Activated CD8-positive, alpha-beta memory T cell treated with anti-CD3 and anti-CD28 coated beads, Interleukin-2, amount 10 ng/mL, durations not matched to agents 7 days and 5 days (primary cell): ENCODE measurements at places on chromosomes 6 and 20. TPM values are rescaled to one million over a fixed set of nuclear protein-coding genes. Genes with fewer than 3 reads are reported as not detected.
A peak's percentile ranks its signal among the peaks of the same experiment; 100 is the strongest.

GRCh38 chr6:57069920-57070331, 20.1 kb upstream of the ZNF451 start:
- no peak overlapping the region for H3K27ac ChIP-seq
- no peak overlapping the region for H3K4me3 ChIP-seq
- no peaks in the 10 kb centered on the region for H3K27me3 ChIP-seq
- no peak for DNase-seq

GRCh38 chr20:64220891-64221527, 34.5 kb upstream of the PCMTD2 start:
- no peak overlapping the region for H3K27ac ChIP-seq
- peaks cover 2% of the 10 kb centered on the region for H3K4me1 ChIP-seq
- H3K27me3 ChIP-seq: no peaks in the 10 kb centered on the region
- no peak overlapping the region for H3K4me3 ChIP-seq
- no peaks in the 10 kb centered on the region for H3K36me3 ChIP-seq

- H3K27me3 ChIP-seq: no peaks in the 10 kb centered on the region
- DNase-seq: no peak
- peaks cover 25% of the 10 kb centered on the region for H3K4me1 ChIP-seq
- H3K36me3 ChIP-seq: peaks cover 23% of the 10 kb centered on the region
- no peak overlapping the region for H3K4me3 ChIP-seq
These were observed 50.0 kb downstream of the PHF20 start for GRCh38 chr20:35821807-35822242.

GRCh38 chr20:2700913-2701620, 8.5 kb downstream of the EBF4 start:
- H3K4me1 ChIP-seq: peaks cover 2% of the 10 kb centered on the region
- H3K27ac ChIP-seq: no peak overlapping the region
- DNase-seq: no peak
- H3K27me3 ChIP-seq: peaks cover 17% of the 10 kb centered on the region
- no peaks in the 10 kb centered on the region for H3K36me3 ChIP-seq

DNA sequence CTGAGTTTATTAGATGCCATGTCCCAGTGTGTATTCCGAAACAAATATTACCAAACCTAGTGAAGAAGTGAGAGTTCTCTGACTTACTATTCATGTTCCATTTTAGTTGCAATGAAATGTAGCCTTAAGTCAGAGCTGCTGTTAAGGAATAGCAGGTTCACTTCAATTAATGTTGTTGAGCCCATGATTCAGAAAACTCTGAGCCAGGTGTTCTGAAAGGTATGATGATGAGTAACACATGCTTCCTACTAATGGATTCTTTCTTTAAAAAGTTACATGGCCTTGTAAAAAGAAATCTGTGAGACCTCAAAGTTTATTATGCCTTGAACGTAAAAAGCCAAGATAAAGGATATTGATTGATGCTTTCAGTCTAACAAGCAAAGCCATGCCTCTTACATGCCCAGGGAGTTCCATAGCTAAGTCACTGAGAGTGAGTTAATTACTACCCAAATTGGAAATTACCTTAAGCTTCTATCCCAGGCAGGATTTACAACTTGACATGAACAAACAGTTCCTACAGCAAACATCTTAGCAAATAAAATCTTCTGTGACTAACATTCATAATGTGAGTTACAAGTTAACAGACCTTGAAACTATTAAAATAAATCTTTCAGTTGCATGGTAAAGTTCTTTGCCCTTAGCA, 122.9 kb downstream of the AKAP7 start:
- no peak for DNase-seq
- H3K27ac ChIP-seq: no peak overlapping the region
- H3K4me1 ChIP-seq: no peaks in the 10 kb centered on the region
- H3K4me3 ChIP-seq: no peak overlapping the region
- H3K27me3 ChIP-seq: no peaks in the 10 kb centered on the region

DNA sequence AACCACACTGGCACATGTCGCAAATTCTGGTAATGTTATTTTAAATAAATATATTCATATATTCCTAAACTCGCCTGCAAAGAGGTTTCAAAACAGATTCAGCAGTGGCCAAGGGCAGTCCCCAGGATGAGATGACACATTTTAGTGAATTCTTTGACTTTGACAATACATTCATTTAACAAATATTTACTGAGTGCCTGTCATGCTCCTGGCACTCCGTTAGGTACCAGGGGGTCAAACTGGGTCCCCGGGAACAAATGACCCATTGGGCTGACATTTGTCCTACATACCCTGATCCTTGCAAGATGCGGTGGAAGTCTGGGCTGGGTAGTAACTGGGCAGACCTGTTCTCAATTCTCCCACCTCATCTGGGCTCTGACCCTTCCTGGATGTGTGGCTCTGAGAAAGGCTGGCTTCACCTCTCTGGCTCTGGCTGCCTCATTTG, 74.9 kb downstream of the FYN start:
- no peak overlapping the region for H3K4me3 ChIP-seq
- no peak for DNase-seq
- peak overlapping the region; percentile 33 for H3K27ac ChIP-seq
- H3K4me1 ChIP-seq: peaks cover 82% of the 10 kb centered on the region
- peaks cover 32% of the 10 kb centered on the region for H3K36me3 ChIP-seq
- H3K27me3 ChIP-seq: no peaks in the 10 kb centered on the region

- H3K27ac ChIP-seq: no peak overlapping the region
- no peak overlapping the region for H3K4me3 ChIP-seq
- H3K36me3 ChIP-seq: peaks cover 2% of the 10 kb centered on the region
- peaks cover 15% of the 10 kb centered on the region for H3K4me1 ChIP-seq
These were observed 20.2 kb downstream of the MYLK4 start for GRCh38 chr6:2730353-2731107.

GRCh38 chr6:24451581-24452388, 37.6 kb downstream of the GPLD1 start:
- no peak overlapping the region for H3K27ac ChIP-seq
- no peaks in the 10 kb centered on the region for H3K27me3 ChIP-seq
- H3K4me1 ChIP-seq: no peaks in the 10 kb centered on the region

- peak; percentile 36 for DNase-seq
- H3K36me3 ChIP-seq: no peaks in the 10 kb centered on the region
- H3K4me1 ChIP-seq: peaks cover 32% of the 10 kb centered on the region
- H3K4me3 ChIP-seq: no peak overlapping the region
- H3K27ac ChIP-seq: no peak overlapping the region
These were observed 30.4 kb downstream of the BFSP1 start for GRCh38 chr20:17500826-17501225.

GRCh38 chr6:156279261-156279969, 497.8 kb upstream of the ARID1B start:
- no peak overlapping the region for H3K4me3 ChIP-seq
- H3K27me3 ChIP-seq: no peaks in the 10 kb centered on the region
- no peaks in the 10 kb centered on the region for H3K4me1 ChIP-seq
- no peak for DNase-seq

DNA sequence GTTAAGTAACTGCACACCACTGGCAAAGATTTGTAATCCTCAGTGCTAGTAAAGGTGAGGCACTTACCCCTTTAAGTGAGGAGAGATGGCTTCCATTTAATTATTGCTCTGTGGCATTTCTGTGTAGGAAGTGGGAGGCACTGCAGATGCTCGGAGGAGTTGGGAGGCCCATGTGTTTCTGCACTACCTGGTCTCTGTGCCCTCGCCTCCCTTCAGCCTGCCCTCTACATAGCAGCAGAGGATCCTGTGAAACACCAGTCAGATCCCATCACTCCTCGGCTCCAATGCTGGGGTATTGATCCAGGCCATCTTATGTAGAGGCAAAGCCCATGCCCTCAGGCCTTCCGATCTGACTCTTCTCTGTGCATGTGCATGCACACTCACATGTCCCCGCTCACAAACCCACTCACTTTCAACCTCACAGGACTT, 67.0 kb downstream of the SLX4IP start:
- peak overlapping the region; percentile 90 for H3K27ac ChIP-seq
- H3K4me3 ChIP-seq: peak overlapping the region; percentile 71
- no peaks in the 10 kb centered on the region for H3K27me3 ChIP-seq
- H3K4me1 ChIP-seq: peaks cover 50% of the 10 kb centered on the region
- H3K36me3 ChIP-seq: no peaks in the 10 kb centered on the region

DNA sequence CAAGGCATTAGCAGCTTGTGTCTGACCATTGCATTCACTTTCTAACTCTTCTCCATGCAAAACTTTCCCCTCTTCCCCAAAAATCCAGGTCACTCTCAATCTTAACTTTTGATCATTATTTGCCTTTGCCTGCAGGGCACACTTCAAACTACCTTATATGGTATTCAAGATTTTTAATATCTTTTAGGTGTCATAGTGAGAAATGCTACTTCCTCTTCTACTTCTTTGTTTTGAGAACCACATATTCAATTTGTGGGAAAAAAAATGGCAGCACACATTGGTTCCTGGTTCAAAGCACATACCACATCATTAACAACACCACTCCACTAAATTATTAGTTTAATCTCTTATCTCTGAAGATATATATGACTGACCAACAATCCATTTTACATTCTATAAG, 1267.0 kb upstream of the CITED2 start:
- no peaks in the 10 kb centered on the region for H3K27me3 ChIP-seq
- no peak overlapping the region for H3K4me3 ChIP-seq
- H3K36me3 ChIP-seq: no peaks in the 10 kb centered on the region
- no peak for DNase-seq

DNA sequence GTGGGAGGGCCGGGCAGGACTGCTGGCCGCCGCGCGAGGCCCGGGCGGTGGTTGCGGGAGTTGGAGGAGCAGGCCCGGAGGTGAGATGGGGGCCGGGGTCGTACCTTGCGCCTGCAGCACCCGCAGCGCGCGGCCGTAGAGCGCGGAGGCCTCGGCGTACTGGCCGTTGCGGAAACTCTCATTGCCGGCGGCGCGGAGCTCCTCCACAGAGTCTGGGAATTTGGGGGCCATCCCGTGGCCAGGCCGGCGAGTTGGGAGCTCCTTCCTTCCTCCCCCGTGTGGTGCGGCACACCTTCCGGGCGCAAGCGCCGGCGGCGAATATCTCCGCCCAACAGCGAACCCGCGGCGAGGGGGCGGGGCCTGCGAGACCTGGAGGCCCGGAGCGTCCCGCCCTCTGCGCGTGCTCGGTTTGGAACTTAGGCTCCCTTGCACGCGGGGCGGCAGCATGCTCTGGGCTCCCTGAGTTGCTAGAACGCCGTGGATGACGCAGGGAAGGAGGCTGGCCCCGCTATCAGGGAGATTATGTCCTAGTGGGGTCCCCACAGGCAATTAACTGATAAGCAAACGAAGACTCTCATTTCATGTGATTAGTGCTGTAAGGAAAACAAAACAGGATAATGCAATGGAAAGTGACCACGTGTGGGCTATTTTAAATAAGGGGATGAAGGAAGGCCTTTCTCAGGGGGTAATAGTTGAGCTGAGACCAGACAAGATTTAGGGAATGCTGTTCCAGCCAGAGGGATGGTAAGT, at the start of gene TOMM34:
TSS of gene TOMM34 (minus strand) at position 295 of the 750 bp plus-strand sequence. CDS start at position 231, 64 bp downstream.
- no peaks in the 10 kb centered on the region for H3K27me3 ChIP-seq
- H3K4me3 ChIP-seq: peak within 1 kb of the TSS; percentile 85
- H3K4me1 ChIP-seq: peaks cover 71% of the 10 kb centered on the region
- peaks cover 29% of the 10 kb centered on the region for H3K36me3 ChIP-seq
- H3K27ac ChIP-seq: peak within 1 kb of the TSS; percentile 95

DNA sequence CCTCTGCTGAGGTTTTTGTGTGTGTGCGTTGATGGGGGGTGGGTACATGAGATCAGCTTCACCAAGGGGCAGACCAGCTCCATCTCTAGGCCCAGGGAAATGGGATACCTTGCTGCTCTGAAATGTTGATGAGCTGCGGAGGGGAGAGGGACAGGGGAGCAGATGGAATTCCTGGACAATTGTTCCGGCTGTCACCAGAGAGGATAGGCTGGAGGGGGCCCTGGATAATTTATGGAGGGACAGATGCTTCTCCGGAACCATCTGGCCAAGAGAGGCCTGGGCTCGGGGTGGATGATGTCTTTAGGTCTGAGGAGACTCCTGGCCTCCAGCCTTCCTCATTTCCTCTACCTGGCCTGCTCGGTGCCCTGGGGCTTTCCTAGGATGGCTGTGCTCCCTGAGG, 1.9 kb upstream of the TJAP1 start:
- peaks cover 10% of the 10 kb centered on the region for H3K27me3 ChIP-seq
- no peaks in the 10 kb centered on the region for H3K36me3 ChIP-seq
- DNase-seq: no peak
- peaks cover 31% of the 10 kb centered on the region for H3K4me1 ChIP-seq
- no peak overlapping the region for H3K27ac ChIP-seq

- peaks cover 57% of the 10 kb centered on the region for H3K4me1 ChIP-seq
- H3K27ac ChIP-seq: peak overlapping the region; percentile 100
- peaks cover 69% of the 10 kb centered on the region for H3K36me3 ChIP-seq
- H3K4me3 ChIP-seq: peak overlapping the region; percentile 97
- DNase-seq: peak; percentile 94
These were observed 2.2 kb downstream of the PPP1R10 start for GRCh38 chr6:30614843-30615218.

GRCh38 chr20:3239026-3239866, at the start of gene SLC4A11:
Gene SLC4A11 (minus strand): TSS chr20:3239190. CDS start chr20:3239137, 53 bp downstream.
- H3K27ac ChIP-seq: peak within 1 kb of the TSS; percentile 4
- H3K36me3 ChIP-seq: peaks cover 2% of the 10 kb centered on the region
- DNase-seq: peak; percentile 60
- peaks cover 50% of the 10 kb centered on the region for H3K27me3 ChIP-seq
- H3K4me1 ChIP-seq: peaks cover 13% of the 10 kb centered on the region

DNA sequence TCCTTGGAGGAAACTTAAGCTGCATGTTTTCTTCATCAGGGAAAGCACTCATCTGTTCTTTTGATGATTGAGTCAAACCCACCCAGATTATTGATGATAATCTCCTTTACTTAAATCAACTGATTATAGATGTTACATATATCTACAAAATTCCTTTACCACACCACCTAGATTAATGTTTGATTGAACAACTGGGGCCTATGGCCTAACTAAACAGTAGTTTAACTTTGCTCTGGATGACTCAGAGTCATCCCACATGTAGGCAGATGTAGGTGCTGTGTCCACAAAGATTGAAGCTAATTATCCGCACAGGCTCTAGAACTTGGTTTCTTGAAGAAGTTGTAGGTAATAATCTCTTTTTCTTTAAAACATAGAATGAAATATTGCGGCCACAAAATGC, 42.2 kb downstream of the PKIB start:
- no peak overlapping the region for H3K27ac ChIP-seq
- H3K36me3 ChIP-seq: no peaks in the 10 kb centered on the region
- H3K27me3 ChIP-seq: no peaks in the 10 kb centered on the region
- no peak for DNase-seq

GRCh38 chr20:22582386-22582963, 1.9 kb downstream of the FOXA2 start:
- peaks cover 77% of the 10 kb centered on the region for H3K27me3 ChIP-seq
- peak overlapping the region; percentile 40 for H3K27ac ChIP-seq
- H3K4me1 ChIP-seq: no peaks in the 10 kb centered on the region
- H3K4me3 ChIP-seq: no peak overlapping the region
- peaks cover 11% of the 10 kb centered on the region for H3K36me3 ChIP-seq

GRCh38 chr6:19086480-19086879, 699.3 kb downstream of the RNF144B start:
- no peak overlapping the region for H3K27ac ChIP-seq
- no peak overlapping the region for H3K4me3 ChIP-seq
- no peaks in the 10 kb centered on the region for H3K27me3 ChIP-seq
- DNase-seq: no peak
- H3K36me3 ChIP-seq: no peaks in the 10 kb centered on the region

- H3K4me3 ChIP-seq: no peak overlapping the region
- H3K27me3 ChIP-seq: peaks cover 48% of the 10 kb centered on the region
- no peak overlapping the region for H3K27ac ChIP-seq
- H3K4me1 ChIP-seq: peaks cover 6% of the 10 kb centered on the region
- peak; percentile 5 for DNase-seq
These were observed 147.2 kb upstream of the RPS6KA2 start for GRCh38 chr6:166774292-166774691.

GRCh38 chr6:132715204-132715603, 1.3 kb upstream of the VNN1 start:
- H3K27ac ChIP-seq: no peak overlapping the region

ZBTB12 gene
- total RNA-seq: 1.5 TPM

BCAS4 gene
- 44.8 TPM for total RNA-seq

BMP6 gene
- not detected for total RNA-seq

TRAPPC3L gene
- total RNA-seq: not detected

SLC25A27 gene
- total RNA-seq: 0.35 TPM

EGFL8 gene
- 11.4 TPM for total RNA-seq

VWA7 gene
- 5.7 TPM for total RNA-seq

TJAP1 gene
- 41.1 TPM for total RNA-seq

MUCL3 gene
- total RNA-seq: not detected

MUC22 gene
- total RNA-seq: not detected

ABHD16B gene
- total RNA-seq: not detected
